ENCODE measurements at places on chromosomes 1 and 21. TPM values are rescaled to one million over a fixed set of nuclear protein-coding genes. Genes with fewer than 3 reads are reported as not detected.

The KCNJ10 gene
- total RNA-seq: 0.05 TPM

The CRYAA gene
- total RNA-seq: not detected

The RPTN gene
- total RNA-seq: not detected

GRCh38 chr1:160706526-160707235 lies 4.9 kb downstream of the CD48 start:
- DNase-seq: no peak

GRCh38 chr1:92599184-92599583 lies 112.5 kb upstream of the GFI1 start:
- no peak for DNase-seq

GRCh38 chr1:226578946-226579578 lies 30.5 kb downstream of the STUM start:
- DNase-seq: no peak

DNA sequence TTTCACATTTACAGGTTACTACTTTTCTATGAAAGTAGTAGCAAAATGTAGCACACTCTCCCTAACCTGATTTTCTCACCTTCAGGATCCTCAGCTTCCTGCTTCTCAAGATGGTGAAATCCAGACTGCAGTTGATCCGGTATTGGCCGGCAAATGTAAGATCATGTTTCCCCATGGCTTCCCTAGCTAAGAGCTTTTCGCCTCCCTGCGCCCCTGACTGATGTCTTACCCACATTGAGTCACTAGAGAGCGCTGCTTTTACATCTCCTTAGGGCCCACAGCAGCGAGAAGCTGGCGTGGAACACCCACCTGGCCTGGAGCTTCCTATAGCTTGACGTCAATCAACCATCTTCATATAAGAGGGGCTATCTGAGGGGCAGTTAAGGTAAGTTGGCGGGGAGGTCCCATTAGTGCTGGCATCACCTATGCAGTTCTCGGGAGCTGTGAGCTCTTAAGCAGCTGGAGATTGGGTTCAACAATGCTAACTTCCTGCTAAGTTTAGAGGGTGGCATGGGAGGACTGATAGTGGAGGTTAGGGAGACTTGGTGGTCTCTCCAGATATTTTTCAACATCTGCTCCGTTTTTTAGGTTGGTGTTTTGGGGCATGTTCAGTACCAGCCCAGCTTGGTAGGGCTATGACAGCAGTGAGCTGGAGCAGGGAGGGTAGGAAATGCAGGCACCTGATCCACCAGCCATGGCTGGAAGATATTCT lies 5.5 kb downstream of the PTPN7 start:
- DNase-seq: no peak
